ENCODE measurements at places on chromosomes 2 and 18.

DNA sequence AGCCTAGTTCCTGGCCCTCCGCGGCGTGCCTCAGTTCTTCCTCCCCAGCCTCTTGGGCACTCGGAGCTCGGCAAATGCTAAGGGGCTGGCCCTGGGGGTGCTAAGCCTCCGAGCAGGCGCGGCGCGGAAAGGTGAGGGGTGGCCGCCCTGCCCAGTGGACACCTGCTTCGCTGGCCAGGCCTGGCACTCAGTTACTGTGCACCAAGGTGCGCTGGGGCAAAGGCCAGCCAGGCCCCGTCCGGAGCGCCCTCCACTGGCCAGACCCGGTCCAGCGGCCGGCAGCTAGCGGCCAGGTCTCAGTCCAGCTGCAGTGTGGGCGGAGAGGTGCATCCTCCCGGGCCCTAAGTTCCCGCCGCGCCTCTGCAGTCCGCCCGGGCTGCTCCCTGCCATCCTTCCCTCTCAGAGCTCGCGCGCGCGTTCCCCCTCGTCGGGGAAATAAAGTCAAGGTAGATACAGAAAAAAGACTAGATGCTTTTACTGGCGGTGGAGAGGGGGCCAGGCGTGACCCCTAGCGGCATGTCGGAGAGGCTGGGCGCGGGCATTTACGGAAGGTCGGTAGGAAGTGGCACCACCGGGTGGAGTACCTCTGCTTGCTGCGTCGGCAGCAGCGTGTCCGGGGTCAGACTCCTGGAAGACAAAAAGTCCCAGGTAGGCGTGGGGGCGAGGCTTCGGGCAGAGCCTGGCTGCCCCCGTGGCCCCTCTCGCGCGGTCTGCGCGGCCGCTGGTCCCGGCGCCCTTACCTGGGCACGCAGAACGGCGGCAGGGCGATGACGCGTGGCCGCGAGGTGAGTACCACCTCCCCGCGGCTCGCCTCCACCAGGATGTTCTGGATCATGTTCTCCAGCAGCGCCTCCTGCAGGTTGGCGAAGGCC is 9.4 kb upstream of the CRYBA2 start:
- no peak for DNase-seq

GRCh38 chr2:230042195-230042594 is 26.5 kb downstream of the SLC16A14 start:
- DNase-seq = peak; percentile 61

- no peak for DNase-seq
These were observed 138.4 kb upstream of the HS6ST1 start for GRCh38 chr2:128457006-128457604.

DNA sequence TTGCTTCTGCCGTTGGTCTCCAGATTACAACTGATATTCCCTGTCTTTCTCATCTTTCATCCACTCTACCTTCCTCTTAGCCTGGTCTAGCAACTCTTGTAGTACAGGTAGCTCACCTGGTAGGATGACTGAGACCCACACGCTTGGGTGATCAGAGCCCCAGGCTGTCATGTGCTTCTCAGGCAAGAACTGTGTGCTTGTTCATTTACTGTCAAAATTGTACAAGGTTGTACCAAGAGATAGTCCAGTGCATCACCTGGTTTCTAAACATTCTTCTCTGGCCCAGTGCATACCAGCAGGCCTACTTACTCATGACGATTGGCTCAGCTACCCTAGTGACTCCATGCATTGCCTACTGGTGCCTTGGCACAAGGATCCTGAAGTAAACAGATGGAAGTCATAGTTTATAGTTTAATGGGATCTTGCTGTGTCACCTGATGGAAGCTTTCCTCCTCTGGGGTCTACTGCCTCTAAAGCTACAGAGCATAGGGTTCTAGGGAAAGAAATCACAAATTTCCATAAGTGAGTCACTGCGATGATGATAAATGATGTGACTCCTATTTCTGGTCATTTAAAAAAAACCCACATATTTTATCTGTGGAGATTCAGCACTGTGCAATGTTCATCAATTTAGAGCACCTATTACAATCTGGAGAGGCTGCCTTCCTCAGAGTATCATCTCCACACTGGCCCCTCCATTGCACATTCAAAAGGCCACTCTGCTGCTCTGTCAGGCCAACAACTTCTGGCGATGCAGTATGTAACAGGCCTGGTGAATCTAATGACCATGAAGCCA is 481.8 kb upstream of the MEIS1 start:
- DNase-seq = no peak
